ENCODE measurements at places on chromosomes 7 and 10. TPM values are rescaled to one million over a fixed set of nuclear protein-coding genes. Genes with fewer than 3 reads are reported as not detected.

DNA sequence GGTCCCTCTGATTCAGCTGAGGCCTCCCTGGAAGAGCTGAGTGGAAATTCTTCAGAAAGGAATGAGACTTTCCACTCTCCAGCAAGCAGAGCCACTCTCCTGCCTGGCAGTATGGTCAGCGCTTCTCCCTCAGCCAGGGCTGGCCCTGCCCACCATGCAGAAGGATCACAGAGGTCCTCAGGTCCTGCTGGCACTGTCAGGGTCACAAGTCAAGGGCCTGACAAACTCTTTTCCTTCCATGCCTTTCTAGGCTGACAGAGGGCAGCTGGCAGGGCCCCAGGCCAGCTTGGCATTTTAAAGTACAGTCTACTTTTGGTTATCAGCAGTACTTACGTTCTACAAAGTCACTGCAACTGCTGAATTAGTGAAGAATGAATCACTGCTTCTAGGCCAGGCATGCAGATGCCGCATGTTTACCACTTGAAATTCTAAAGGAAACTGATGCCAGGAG lies 119.3 kb upstream of the FRMD4A start:
- peak; percentile 89 for DNase-seq

GRCh38 chr10:132101529-132101928 lies 35.8 kb downstream of the JAKMIP3 start:
- DNase-seq, result no peak

- DNase-seq, result no peak
Measured at GRCh38 chr10:129511086-129511485, 44.0 kb downstream of the MGMT start.

- no peak for DNase-seq
Measured at GRCh38 chr10:16788125-16788524, 29.1 kb downstream of the RSU1 start.

DNA sequence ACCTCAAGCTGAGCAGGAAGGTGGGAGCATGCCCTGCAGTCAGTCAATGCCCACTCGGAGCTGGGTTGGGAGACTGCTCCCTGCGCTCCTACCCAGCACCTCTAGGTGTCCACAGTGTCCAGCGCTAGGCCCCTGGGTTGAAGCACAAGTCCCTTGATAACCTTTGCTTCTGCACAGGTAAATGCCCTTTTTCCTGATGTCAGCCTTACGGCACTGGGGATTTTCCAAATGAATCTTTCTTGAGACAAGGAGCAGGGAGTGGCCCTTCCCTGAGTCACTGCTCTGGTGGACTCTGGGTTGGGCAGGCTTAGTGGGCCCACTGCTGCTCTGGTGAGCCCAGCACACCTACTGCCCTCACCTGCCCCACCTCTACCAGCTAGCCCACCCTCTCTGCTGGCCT lies 61.9 kb upstream of the OPN4 start:
- DNase-seq, result no peak

DNA sequence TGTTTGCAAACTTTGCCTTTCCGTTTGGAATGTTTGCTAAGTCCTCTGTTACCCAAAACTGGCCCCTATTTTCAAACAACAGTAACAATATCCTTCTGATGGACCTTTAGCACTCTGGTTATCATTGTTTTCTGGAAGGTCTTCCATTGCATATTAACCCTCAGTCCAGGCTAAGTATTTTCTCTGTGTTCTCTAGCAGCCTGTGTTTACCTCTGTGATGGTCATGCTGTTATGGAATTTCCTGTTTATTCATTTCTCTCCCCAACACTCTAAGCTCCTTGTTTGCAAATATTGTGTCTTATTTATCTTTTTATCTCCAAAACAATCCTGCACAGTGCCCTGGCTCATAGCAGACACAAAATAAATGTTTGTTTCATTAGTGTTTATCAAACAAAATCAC lies 560.3 kb downstream of the ATRNL1 start:
- DNase-seq, result no peak

DNA sequence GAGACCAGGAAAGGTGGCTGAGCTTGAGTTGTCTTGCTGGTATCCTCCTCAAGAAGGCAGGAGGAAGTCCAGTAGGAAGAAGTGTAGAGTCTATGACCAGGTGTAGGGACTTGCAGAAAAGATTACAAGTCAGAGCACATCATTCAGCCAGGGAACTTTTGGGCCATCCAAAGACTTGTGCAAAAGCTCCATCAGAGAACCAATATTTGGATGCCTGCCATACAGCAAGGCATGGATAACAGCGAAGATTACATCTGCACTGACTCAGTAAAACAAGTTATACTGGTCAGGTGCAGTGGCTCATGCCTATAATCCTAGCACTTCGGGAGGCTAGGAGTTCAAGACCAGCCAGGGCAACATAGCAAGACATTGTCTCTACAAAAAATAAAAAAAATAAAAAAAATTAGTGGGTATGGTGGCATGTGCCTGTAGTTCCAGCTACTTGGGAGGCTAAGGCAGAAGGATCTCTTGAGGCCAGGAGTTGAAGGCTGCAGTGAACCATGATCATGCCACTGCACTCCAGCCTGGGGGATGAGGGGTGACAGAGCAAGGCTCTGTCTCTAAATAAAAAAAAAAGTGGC lies 13.2 kb upstream of the NMT2 start:
- no peak for DNase-seq

- DNase-seq, result peak; percentile 39
Measured at GRCh38 chr7:117445206-117445605, 17.9 kb upstream of the ASZ1 start.

DNA sequence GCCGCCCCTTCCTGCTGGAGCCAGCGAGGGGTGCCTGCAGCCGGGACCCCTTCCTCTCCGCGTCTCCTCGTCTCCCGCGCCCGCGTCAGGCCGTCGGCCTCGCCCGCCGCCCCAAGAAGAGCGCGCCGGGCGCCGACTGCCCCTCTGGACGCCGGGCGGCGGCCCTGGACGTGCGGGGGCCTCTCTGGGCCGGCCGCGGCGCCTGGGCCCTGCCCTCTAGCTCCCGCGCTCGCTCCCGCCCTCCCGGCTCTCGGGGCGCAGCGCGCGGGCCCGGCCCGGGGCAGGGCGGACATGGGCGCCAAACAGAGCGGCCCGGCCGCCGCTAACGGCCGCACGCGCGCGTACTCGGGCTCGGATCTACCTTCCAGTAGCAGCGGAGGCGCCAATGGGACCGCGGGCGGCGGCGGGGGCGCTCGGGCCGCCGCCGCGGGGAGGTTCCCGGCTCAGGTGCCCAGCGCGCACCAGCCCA lies 704 bp downstream of the ZNRF2 start:
- DNase-seq, result peak; percentile 8

DNA sequence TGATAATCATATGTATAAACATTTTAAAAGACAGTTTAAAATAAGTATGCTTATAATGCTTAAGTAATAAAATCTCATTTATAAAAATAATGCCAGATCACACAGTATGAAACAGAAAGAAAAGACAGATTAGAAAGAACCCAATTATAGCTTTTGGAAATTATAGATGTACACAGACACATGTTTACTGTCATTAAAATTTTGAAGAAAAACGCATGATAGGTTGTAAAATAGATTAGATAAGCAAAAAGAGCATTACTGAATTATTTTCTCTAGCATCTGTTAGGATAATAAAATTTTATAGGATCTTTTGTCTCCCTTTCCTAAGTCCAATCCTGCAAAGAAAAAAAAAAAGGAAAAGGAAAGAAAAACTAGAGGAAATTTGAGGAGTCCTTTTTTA lies 1107.3 kb upstream of the LRRN3 start:
- DNase-seq, result no peak

GRCh38 chr10:117710181-117710798 lies 167.7 kb downstream of the EMX2 start:
- DNase-seq, result no peak

DNA sequence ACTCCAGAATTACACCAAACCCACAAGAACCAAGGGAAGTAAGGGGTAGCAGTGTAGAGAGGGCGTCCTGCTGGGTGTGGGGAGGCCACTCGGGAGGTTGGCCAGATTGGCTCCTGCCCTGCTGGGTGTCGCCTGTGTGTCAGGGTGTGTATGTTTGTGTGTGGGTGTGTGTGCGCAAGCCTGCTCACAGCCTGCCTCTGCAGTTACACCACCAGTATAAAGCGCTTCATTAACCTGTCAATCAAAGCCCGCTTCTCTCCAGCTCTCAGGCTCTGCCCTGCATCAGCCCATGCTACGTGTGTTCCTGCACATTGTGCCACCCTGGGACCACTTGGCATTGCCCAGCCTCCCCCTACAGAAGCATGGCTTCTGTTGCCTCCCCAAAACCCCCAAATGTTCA lies 83.3 kb upstream of the PAX2 start:
- DNase-seq, result no peak

DNA sequence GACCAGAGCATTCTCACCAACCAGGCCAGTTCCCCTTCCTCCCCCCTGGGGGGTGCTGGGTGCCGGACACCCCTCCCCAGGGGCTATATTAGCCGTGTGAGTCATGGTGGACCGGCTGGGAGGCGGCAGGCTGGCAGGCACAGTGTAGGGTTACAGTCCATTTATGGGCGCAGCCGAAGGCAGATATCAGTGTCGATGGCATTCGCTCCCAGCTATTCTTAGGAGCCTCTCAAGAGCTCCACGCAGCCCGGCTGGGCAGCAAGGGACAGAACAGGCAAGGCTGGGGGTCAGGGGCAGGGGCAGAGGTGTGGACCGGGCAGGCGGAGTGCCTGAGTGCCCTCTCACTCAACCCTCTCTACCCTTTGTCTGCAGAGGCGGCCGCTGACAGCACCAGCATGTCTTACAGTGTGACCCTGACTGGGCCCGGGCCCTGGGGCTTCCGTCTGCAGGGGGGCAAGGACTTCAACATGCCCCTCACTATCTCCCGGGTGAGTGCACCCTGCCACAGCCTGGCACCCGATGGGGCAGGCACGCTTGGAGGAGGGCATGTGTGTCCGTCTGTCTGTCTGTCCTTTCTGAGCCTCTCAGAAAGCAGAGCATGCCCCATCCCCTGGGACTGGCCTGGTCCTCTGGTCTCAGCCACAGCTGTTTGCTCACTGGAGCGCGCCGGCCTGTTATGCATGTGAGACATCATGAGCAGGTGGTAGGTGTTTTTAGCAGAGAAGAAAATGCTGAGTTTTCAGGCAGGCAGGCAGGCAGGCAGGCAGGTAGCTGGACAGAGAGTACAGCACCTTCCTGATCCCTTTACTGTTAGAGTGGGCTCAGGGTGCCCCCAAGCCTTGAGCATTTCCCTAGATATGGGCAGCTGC lies at the start of gene LDB3:
Gene LDB3 (plus strand): TSS at position 215 of the 869 bp plus-strand sequence. CDS start 181 bp downstream, at position 396.
- peak; percentile 65 for DNase-seq

- DNase-seq, result no peak
Measured at GRCh38 chr10:89296220-89296648, 5.6 kb upstream of the IFIT2 start.

GRCh38 chr7:98651760-98652159 lies 34.7 kb downstream of the NPTX2 start:
- no peak for DNase-seq

DNA sequence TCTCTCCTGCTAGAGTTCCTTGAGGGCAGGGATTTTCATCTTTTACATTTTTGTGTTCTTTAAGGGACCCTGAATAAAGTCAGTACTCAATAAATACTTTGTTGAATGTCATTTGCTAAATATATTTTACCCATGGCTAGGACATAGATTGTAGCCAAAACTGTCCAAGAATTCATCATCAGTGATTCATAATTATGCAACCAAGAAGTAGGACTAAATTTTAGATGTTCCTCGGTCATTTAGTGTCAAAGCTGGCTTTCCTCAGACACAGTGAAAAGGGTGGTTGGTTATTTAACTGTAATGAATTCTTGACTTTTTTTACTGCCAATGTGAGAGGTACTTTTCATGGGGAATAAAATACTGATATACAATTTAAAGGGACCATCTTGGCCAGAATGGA lies 3.3 kb downstream of the NUDT13 start:
- DNase-seq, result no peak

DNA sequence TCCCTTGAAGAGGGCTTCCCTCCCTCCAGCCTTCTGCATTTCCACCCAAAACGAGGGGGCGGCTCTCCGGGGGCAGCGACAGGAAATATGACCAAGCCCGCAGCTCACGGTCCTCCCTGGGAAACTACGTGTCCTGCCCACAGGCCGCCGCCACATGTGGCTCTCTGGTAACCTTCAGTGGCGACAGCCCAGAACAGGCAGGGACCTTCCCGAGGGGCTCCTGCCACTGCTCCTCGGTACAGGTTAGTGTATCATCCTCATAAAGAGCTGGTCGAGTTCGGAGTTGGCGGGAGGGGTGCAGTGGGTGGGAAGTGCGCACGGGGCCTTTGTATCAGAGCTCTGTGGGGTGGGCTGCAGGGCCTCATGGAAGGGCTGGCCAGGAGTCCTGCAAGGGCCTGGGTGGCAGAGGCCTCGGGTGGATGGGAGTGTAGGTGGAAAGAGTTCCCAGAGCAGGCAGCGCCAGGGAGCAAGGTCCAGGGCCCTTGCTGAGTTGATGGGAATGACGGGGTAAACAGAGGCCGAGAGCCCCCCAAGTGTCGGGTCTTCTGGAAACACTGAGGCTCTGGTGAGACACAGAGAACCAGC lies 66.0 kb downstream of the TCERG1L start:
- DNase-seq, result no peak

GRCh38 chr10:17179002-17179401 lies 22.5 kb downstream of the TRDMT1 start:
- peak; percentile 78 for DNase-seq

DNA sequence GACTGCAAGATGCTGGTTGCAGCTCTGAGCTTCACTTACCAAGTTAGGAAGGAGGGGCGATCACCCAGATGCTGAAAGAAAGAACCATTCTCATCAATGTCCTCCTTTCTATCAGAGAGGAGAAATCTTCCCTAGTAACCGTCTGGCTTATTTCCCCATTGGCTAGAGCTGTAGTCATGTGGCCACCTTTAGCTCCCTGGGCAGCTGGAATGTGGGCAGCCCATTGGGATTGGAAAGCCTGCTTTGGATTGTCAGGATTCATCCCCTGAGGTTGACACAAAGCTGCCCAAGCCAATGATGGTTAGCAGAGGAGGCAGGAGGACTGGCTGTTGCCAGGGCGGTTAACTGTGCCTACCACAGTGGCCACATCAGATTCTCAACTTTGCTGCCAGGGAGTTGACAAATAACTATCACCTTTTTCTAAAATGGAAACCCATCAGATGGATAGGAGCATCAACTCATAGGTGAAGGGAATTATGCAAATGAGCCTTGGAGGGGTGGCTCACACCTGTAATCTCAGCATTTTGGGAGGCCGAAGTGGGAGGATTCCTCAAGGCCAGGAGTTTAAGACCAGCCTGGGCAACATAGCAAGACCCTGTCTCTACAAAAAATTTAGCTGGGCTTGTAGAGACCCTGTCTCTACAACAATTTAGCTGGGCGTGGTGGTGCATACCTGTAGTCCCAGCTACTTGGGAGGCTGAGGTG lies 206.4 kb upstream of the GALNT17 start:
- DNase-seq, result no peak

GRCh38 chr10:129525401-129525801 lies 58.4 kb downstream of the MGMT start:
- DNase-seq, result peak; percentile 58

DNA sequence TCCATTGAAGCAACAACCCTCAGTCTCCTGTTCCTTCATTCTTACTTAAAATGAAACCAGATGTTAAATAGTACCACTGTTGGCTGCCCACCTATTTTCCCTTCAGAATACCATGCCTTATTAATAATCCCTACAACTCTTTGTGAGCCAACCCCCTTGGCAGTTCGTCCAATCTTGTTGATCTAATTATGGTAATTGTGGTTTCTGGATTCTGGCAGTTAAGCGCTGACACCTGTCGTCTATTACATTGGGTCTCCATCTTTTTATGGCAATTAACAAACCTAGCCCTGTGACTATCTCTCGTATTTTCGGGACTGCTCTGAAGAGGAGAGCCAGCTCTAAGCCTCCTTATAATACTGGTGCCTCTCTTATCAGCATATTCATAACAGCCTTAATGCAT lies 432.0 kb downstream of the ATRNL1 start:
- DNase-seq, result no peak

TACR2 gene
- not detected for total RNA-seq

ZNRF2 gene
- 9.2 TPM for total RNA-seq

SAMD9 gene
- 64.4 TPM for total RNA-seq

PON1 gene
- total RNA-seq, result 1.00 TPM

PIK3AP1 gene
- total RNA-seq, result 9.3 TPM

UCN3 gene
- total RNA-seq, result not detected

SLC16A9 gene
- 4.4 TPM for total RNA-seq

All from astrocyte (in vitro differentiated cells and primary cell).